ENCODE measurements at places on chromosomes 6 and 20.

- no peak for DNase-seq
These were observed 42.7 kb downstream of the LRP11 start for GRCh38 chr6:149821492-149821891.

DNA sequence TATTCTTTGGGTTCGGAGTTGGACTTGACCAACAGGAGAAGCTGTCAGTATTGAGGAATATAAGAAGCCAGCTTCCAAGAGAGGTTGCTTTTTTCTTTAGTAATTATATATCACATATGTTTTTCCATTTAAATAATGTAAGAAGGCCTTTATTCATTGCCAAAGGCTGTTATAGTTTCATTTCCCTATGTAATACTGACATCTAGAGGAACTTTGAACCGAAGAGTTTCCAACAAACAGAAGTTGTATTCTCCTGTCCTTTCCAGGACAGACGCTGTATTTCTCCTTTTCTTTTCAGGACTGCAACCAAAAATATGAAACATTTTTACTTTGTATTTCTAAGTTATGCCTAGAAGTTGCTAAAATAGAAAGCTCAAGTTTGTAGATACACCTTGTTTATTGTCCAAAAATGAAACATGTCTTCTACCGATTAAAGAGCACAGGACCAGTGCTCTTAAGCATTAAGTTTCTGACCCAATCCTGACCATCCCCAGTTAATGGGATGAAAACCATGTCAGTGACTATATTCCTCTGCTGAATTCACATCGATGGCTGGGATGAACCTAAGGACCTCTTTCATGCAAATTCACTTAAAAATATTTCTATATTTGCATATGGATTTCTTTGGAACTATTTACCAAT, 55.1 kb downstream of the MYLK4 start:
- DNase-seq: peak; percentile 29

DNA sequence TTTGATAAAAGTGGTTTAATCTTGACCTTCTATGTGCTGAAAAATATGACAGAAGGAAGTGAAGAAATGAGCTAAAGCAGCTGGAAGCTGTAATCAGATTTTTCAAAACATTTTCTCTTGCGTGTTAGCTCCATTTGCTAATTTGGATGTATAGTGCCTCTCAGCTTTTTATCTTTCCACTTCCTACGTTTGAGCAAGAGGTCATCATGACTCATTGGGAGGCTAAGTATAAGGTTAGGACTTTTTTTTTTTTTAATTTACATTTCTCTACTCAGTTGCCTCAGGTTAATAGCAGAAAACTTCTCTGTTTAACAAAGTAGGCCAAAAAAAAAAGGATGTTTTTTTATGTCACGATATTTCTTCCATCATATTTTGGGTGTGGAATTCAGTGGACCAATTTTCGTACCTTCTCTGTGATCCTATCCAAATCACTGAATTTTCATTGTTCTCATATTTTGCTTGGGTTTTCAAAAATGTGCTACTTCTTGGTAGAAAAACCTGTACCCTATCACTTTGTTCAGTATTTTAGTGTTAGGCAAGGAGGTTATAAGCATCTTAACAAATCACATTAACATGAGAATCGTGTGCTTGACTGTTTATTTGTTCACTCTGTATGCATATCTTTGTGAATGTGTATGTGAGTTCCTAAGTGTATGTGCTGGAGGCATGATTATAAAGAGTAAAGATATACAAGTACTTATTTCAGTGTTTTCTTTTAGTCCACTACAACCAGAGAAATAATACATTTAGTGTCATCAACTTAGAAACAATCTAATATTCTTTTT, 1028.3 kb upstream of the EYS start:
- no peak for DNase-seq

GRCh38 chr20:62704341-62704948, 4.2 kb upstream of the NTSR1 start:
- peak; percentile 77 for DNase-seq

GRCh38 chr6:16721977-16722376, 39.3 kb downstream of the ATXN1 start:
- peak; percentile 90 for DNase-seq

GRCh38 chr6:156515242-156515641, 261.9 kb upstream of the ARID1B start:
- no peak for DNase-seq

- no peak for DNase-seq
These were observed 3.0 kb upstream of the RAB44 start for GRCh38 chr6:36694616-36695015.

- no peak for DNase-seq
These were observed 440.1 kb downstream of the EPHA7 start for GRCh38 chr6:92979281-92979680.

DNA sequence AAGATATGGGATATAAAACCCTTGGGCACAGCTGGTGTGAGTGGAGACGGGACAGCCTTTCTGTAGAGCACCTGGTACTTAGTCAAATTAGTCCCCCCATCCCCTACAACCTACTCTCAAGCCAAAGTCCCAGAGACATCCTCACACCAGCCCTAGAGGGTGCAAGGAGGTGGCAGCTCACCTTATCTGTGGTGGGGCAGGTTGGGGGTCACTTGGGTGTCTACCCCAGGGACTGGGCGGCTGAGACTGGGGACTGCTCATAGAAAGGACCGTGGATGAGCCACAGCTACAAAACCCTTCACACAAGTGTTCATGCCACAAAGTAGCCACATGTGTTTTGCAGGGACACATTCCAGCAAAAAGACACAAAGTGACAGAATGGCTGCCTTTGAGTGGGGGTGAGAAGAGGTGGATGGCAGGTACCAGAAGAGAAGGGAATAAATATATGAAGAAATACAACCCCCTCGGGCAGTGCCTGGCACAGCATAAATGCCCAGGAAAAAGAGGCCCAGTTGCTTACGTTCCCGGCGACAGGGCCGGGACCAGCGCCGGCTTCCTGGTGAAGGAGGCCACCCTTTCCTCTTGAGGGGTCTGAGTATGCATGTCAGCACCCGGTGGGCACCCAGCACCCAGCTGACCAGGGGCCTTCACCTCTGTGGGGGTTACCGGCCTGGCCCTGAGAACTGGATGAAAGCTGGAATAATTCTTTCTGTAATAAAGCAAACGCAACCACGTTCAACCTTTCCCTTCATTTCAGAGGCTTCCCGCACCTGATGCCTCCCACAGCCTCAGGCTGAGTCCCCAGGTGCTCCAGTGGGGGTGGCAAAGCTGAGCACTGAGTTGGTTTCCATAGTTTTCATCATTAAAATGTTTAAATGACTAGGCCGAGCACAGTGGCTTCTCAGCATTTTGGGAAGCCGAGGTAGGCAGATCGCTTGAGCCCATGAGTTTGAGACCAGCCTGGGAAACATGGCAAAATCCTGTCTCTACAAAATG, 14.4 kb upstream of the CEBPB start:
- no peak for DNase-seq

- peak; percentile 67 for DNase-seq
These were observed 46.2 kb downstream of the SLC22A23 start for GRCh38 chr6:3410385-3411360.

Measured in NCI-H748 treated with DMSO at 0.1 percent for 48 hours (cell line).